ENCODE measurements at places on chromosomes 5 and 9.
A peak's percentile ranks its signal among the peaks of the same experiment; 100 is the strongest.

GRCh38 chr9:4762886-4763541 is 22.0 kb upstream of the AK3 start:
- DNase-seq, result no peak

GRCh38 chr5:130151239-130151638 is 247.0 kb downstream of the CHSY3 start:
- no peak for DNase-seq

DNA sequence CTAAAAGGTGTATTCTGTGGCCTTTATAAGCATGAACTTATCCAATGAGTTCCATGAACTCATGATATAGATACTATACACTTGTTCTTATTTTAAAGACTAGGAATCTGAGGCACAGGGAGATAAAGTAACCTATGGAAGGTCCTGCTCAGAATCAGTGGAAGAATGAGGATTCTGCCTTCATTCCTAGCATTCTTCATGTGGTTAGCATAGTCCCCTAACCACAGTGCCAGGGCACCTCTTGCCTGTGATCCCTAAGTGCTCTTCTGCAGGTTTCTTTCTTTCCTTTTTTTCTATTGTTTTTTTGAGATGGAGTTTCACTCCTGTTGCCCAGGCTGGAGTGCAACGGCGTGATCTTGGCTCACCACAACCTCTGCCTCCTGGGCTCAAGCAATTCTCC is 174.1 kb downstream of the C9orf152 start:
- no peak for DNase-seq

DNA sequence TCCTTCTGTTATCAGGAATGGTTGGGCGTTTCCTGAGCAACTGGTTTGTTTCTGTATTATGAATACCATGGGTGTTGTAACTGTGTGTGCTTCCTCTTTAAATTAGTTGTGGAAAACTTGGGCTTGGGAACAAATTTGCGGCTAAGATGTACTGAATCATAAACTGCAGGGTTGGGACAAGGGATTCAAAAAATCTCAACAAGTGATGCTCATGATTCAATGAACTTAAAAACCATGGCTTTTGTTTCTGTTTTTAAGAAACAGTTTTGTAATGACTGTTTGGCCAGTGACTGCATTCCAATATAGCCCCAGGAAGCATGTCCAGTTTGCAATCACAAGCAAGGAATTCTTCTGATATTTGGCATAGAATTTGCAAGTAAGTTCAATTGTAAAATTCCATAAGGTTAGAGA is 657.5 kb upstream of the WWC1 start:
- no peak for DNase-seq

- no peak for DNase-seq
These were observed 31.2 kb upstream of the GALNT10 start for GRCh38 chr5:154159343-154159742.

GRCh38 chr9:81112627-81113452 is 576.5 kb downstream of the TLE1 start:
- DNase-seq, result no peak

- peak; percentile 52 for DNase-seq
These were observed 7.2 kb upstream of the KLHL3 start for GRCh38 chr5:137743031-137743640.

GRCh38 chr9:22138956-22139660 is 130.0 kb upstream of the CDKN2B start:
- no peak for DNase-seq

- no peak for DNase-seq
These were observed 17.8 kb upstream of the GLIPR2 start for GRCh38 chr9:36118706-36119105.

- peak; percentile 71 for DNase-seq
These were observed 35.5 kb upstream of the ADAMTSL1 start for GRCh38 chr9:18438300-18438925.

DNA sequence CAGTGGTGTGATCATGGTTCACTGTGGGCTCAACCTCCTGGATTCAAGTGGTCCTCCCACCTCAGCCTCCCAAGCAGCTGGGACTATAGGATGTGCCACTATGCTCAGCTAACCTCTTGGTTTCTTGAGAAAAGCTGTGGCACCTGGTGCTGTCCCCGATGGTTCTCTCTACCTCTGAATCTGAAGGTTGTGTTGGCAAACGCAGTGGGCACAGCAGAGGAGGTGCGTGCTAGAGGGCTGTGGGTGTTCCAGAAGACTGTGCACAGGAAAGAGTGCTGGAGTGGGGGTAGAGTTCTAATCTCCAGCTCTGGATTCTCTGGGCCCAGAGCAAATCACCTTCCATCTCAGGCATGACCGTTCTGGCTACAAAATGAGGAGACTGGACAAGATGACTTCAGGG is 12.5 kb downstream of the RGS3 start:
- DNase-seq, result no peak

DNA sequence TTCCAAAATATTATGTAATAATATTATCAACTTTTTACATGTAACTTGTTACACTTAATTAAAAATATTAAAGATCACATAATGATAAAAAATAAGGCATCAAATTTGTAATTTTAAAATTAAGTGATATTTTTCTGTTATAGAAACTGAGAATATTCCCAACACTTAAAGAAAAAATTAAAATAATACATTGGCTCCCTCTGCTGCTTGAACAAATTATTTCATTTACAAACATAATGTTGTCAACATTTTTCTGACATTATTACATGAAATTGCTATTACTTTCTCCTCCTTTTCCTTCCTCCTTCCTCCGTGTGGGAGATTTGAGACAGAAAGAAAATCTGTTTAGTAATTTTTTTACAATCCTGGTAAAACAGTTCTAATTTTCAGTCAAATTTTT is 42.3 kb downstream of the RNF180 start:
- no peak for DNase-seq

GRCh38 chr5:119315516-119315949 is 40.3 kb upstream of the TNFAIP8 start:
- no peak for DNase-seq

- no peak for DNase-seq
These were observed 207.2 kb upstream of the DAPK1 start for GRCh38 chr9:87290241-87291052.

- no peak for DNase-seq
These were observed 784 bp downstream of the NLN start for GRCh38 chr5:65722575-65723403.

GRCh38 chr5:172395483-172395882 is 58.8 kb downstream of the SH3PXD2B start:
- DNase-seq, result no peak

DNA sequence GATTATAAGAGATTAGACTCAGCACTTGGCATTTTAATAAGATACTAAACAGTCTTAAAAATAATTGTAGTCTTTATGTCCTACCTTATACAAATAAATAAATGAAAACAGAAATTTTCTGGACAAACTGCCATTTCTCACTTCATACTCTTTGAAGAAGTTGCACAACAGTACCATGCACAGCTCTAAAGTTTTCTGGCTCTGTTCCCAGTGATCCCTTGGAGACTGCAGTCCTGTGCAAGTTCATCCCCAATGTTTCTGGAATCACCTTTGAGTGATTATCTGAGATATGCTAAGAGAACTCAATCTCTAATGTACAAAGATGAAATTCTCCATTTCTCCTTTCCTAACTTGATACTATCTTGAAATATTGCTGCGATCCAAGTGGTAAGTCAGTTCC is 330.4 kb upstream of the EDIL3 start:
- no peak for DNase-seq

DNA sequence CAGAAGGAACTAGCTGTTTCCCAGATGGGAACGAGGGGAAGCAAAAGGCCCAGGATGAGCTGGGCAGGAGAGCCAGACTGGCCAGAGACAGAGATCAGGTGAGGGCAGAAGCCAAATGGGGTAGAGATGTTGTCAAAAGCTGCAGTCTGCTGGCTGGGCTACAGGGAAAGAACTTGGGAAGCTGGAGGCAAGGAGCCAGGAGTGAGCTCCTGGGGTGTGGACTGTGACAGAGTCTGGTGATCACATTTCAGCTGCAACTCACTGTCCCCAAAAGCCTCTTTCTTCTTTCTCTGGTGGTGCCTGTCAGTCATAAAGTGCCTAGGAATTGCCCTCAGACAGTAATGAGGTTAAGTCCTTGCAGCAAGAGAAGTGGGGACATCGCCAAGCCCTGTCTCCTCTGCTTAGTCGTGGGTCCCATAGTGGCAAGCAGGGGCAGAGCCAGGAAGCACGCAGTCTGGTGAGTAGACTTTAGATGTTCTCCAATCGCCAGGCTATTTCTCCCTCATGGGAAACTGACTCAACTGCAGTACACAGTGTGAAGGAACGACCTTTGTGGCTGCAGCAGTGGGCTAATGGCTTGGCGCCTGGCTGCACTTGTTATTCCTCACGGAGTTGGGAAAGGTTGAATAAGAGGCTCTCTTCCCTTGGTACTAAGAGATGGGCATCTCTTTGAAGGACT is 2.5 kb upstream of the FSD1L start:
- no peak for DNase-seq

DNA sequence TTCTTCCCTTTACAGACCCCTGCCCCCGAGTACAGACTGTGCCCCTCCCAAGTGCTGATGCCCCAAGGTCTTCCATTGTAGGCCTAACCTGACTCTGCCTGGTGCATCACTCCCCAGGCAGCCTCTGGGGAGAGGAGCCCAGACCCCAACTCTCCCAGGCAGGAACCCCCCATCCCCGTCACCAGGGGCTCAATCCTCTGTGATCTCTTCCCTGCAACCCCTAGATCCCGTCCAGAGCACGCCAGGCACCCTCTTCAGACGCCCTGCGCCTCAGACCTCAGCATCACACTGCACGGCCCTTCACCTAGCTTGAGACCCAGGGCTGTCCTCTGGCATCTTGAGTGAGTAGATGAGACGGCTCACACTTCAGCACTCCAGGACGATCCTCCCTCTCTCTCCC is 6.4 kb upstream of the EGR1 start:
- no peak for DNase-seq

DNA sequence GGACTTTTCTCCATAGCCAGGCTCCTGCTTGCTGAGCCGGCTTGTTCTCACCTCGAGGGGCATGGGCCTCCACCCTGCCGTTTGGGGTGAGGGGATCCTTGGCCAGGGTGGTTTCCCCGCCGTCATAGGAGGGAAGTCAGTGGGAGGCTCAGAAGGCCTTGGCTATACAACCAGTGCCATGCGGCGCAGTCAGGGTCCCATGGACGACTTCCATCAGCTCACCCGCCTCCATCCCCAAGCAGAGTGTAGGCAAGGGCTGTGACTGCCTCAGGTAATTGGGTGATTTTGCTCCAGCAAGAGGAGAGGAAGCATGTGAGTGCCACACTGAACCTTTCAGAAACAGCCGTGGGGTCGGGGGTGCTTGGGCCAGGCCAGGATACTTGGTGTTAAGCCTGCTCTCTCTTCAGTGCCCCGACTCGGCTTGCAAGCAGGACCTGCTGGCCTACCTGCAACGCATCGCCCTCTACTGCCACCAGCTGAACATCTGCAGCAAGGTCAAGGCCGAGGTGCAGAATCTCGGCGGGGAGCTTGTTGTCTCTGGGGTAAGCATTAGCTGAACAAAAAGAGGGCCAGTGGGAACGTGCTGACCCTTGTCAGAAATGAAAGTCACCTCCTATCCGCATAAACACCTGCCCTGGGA is 57.2 kb upstream of the LRRTM2 start:
- no peak for DNase-seq

GRCh38 chr9:7118633-7119032 is 360.9 kb downstream of the KDM4C start:
- no peak for DNase-seq

- no peak for DNase-seq
These were observed 64.3 kb downstream of the CPLANE1 start for GRCh38 chr5:37184748-37185364.

DNA sequence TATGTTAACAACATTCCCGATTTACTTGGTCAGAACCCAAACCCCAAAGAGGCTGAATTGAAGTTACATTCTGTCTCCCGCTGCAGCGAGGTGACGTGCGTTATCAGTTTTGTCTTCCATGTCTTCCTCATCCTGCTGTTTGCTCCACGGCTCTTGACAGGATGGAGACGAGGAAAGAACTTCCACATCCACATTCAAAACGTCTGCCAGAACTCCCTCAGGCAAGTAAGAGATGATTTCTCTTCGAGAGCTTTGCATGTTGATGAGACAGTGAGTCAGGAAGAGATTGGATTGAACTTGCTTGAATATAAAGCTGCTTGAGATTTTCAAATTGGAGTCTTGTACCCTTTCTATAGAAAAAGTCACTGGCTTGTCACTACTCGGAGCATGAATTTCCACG is 242.6 kb downstream of the AUH start:
- no peak for DNase-seq

DNA sequence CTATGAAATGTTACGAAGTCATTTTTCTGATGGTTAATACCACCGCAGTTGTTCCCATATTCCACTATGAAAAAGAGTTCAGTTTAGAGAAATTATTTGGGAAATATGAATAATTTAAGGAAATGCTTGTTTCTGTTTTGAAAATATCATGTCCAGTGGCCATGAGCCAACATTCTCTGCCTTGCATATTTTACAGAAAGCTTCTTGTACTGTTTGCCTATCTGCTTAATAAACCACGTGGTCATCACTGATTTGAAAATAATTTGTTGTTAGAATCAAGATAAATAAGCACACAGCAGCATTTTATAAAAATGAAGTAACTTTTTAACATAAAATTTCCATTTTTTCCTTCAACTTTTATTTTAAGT is 381.5 kb upstream of the CDH18 start:
- no peak for DNase-seq

DNA sequence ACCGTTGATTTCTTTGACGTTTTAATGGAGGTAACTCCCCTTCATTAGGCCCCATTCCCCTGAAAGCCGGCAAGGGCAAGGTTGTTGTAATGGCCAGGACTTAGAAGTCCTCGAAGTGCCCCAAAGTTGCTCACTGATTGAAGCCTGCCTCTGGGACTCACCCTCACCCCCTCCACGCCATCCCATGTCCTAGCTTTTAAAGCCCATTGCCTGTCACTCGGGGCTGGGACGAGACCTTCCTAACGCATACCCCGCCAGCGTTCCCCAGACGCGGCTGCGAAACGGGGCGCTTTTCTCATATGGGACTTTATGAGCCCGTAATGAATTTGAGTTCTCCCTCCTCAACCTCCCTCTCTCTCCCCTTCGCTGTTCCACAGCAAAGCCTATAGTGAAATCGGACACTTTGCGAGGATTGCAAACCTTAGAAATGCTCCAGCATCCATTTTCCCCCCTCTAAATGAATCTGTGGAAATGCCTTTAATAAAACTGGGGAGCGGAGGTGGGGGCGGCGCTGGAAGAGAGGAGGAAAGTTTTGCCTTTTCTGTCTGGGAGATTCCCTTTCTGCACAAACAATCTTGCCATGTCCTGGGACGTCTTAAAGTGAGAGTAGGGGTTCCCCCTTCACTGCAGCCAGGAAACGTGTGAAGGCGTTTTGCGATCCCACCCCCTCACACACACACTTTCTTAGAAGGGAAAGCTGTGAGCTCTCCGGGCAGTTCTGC is 1.5 kb downstream of the PAPPA start:
- DNase-seq, result no peak

DNA sequence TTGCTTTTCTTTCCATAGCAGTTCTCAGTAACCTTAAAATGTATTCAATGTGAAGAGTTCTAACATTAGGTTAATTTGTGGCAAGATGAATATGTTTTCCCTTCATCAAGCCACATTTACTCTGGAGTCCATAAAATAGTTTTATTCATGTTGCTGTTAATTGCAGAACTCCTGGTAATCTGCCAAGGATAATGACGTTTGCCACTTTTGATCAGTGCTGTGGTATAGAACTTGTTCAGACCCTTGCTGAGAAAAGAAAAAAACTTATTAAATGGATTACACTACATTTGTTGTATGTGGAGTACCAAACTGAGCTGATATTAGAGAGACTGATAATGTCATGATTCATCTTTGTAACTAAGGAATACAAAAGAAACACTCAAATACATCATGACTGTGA is 212.4 kb upstream of the DMAC1 start:
- DNase-seq, result no peak

All from smooth muscle cell of the brain vasculature (primary cell).